ENCODE measurements at places on chromosomes 13 and 19.

DNA sequence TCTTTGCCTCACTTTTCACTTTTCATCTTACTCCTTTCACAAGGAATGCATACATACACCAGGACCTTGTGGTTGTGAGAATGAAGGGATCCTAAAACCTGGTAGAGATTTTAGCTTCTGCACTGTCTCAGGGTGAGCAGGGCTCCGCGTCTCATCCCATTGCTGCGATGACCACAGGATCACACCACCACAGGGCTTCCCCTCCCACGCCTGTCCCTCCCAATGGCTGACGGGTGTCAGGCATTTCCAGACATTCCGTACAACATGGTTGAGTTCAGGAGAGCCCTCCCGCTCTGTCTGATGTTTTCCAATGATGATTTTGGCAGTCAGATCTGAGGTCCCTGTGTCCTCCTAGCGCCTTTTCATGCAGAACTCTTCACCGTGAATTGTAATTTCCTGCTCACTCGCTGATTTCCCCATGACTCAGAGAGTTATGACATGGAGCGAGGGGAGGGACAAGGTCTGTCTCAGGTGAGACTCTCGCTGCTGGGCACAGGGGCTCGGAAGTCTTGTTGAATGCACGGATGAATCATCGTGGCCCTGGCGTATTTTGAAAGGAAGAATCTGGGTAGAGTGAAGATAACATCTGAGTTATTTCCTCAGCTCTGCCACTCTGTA is 102.8 kb downstream of the TEX29 start:
- DNase-seq, result no peak

DNA sequence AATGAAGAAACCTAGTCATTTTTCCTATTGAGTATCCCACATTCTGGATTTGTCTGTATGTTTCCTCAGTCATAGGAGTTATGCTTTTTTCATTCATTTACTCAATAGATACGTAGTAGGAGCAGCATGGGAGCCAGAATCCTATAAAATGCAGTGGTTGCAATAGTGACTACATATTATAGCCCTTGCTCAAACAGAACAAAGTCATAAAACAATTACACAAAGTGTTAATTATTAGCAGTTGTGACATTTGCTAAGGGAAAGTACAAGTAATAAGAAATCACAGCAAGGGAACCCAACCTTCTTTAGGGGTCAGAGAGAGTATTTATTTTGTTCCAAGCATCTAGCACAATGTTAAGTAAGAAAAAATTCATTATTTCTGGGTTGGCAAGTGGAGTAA is 27.7 kb upstream of the POU4F1 start:
- DNase-seq, result no peak

DNA sequence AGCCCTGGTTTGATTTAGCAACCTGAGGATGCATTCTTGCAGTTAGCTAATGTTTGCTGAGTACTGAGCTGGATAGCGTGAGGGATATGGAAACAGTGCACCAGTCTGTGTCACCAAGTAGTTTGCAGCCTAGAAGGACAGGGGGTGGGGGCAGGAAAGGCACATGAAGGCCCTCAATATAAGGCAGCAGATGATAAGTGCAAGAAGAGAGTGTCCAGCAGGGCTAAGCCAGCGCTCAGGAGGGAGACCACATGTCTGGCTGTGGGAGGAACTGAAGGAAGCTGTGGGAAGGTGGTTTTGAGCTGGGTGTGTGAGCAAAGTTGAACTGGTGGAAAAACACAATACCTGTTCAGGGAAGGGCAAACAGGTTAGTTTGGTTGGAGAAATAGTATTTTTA is 1.7 kb downstream of the CXCL17 start:
- DNase-seq, result no peak

DNA sequence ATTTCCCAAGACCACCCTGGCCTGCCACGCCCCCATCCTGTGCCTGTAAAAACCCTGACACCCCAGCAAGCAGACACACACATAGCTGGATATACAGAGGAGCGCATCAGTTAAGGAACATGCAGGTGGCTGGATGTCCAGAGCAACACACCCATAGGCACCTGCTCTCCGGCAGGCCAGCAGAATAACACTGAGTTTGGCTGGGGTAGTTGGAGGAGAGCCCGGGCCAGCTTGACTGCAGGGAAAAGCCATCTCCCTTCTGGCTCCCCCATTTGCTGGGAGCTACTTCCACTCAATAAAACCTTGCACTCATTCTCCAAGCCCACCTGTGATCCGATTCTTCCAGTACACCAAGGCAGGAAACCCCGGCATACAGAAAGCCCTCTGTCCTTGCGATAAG is 8.9 kb downstream of the RASL11A start:
- DNase-seq, result no peak

DNA sequence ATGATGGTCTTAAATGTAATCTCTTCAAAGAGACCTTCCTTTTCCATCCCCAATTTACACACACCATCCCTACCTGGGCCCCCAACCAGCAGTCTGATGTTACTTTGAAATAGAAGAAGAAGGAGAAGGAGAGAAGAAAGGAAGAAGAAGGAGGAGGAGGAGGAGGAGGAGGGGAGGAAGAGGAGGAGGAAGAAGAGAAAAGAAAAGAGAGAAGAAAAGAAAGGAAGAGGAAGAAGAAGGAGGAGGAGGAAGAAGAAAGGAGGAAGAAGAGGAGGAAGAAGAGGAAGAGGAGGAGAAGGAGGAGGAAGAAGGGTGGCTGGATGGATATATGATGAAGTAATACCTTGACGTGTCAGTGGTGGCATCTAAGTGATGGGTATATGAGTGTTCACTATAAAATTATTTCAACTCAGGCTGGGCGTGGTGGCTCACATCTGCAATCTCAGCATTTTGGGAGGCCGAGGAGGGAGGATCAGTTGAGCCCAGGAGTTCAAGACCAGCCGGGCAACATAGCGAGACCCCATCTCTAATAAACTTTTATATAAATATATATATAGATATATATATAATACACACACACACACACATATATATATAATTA is 3.7 kb upstream of the LRFN1 start:
- no peak for DNase-seq

DNA sequence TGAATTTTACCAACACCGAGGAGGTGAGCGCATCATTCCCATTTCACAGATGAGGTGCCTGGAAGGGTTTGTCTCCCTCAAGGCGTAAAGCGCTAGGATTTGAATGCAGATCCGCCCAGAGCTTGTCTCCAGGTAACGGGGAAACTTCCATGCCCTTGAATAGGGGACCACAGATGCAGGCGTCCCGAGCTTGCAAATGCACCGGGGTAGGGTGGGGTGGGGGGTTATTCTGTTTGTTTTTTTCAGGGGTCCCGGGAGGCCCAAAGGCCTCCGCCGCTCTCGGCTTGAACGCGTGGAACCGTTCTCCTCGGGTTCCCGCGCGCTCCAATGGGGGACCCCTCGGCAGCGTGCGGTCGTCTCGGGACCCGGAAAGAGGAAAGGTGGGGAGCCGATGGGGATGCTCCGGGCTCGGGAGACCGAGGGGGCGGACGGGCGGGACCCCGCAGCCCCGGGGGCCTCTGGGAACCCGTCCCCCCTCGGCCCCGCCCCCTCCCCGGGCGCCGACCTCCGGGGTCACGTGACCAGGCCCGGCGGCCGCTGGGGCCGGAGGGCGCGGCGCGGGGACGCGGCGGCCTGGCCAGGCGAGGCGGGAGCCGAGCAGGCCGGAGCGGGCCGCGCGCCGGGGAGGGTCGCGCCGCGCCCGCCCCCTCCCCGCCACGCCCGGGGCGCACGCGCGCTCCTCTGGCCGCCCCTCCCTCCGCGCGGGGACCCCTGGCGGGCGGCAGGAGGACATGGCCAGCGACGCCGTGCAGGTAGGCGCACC is at the start of gene PKN1:
TSS of gene PKN1 (plus strand) at position 516 of the 763 bp plus-strand sequence. CDS start at position 732, 216 bp downstream.
- DNase-seq, result peak; percentile 23

DNA sequence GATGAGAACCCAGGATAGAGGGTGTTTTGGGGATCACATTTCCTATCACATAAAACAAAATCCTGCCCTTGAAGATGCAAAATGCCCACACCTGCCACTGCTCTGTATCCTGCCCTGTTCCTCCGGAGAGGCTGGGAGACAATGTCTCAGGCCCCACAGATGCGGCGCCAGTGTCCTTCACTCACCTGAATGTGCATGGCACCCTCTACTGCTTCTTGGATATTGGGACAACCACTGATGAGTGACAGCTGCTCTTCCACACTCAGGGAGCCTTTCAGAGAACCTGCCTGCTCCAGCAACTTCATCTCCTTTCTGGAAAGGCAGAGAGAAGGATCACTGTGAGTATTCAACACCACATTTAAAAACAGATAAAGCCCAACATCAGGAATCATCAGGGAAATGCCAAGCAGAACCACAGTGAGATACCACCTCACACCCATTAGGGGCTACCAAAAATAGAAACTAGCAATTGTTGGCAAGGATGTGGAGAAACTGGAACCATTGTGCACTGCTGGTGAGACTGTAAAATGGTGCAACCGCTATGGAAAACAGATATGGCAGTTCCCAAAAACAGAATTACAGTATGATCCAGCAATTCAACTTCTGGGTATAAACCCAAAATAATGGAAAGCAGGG is 36.4 kb downstream of the CRYL1 start:
- DNase-seq, result peak; percentile 17

DNA sequence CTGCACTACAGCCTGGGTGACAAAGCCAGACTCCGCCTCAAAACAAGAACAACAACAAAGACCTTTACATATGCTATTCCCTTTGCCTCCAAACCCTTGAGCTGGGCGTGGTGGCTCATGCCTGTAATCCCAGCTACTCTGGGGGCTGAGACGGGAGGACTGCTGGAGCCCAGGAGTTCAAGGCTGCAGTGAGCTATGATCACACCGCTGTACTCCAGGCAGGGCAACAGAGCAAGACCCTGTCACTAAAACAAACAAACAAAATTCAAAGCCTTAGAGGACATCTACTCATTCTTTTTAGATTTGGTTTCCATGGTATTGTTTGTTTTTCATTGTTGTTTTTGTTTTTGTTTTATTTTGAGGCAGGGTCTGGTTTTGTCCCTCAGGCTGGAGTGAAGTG is 7.8 kb downstream of the ACER1 start:
- no peak for DNase-seq

- no peak for DNase-seq
These were observed 226.2 kb upstream of the ARGLU1 start for GRCh38 chr13:106794117-106794516.

DNA sequence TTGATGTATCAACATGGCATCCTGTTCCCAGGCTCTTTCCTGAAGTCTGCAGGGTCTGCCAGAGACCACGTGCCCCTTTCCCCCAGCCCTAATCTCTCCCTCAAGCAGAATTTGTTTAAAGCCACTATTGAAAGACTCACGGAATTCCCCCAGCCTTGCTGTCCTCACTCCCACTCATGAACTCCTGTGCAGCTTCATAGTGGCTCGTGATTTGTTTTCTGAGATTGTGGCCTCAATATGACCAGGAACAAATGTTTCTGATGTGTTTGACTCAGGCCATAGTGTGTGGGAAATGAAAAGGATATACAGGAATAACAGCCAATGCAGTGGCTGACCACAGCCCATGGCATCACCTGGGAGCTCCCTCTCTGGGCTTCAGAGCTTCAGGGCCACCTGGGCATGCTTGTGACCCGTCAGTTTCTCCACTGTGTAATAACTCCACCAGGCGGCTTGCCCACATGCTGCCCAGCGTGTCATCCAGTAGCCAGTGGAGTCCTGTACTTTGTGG is 8.1 kb upstream of the SERPINE3 start:
- DNase-seq, result no peak

- no peak for DNase-seq
These were observed 1.1 kb downstream of the INSR start for GRCh38 chr19:7292950-7293761.

GRCh38 chr19:10068205-10068604 is 17.9 kb upstream of the SHFL start:
- DNase-seq, result no peak

- no peak for DNase-seq
These were observed 181.5 kb downstream of the TSHZ3 start for GRCh38 chr19:31167690-31168089.

DNA sequence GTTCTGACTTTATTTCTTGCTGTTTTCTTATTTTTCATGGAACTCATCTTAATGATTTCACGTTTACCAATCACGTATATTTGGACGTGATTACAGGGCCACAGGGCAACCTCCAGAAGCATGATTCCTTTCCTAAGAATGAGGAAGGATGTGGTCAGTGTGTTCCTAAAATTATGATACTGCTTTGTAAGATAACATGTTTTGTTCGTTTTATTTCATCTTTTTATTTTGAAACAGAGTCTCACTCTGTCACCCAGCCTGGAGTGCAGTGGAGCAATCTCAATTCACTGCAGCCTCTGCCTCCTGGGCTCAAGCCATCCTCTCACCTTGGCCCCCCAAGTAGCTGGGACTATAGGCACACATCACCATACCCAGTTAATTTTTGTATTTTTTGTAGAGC is 24.8 kb upstream of the LAIR1 start:
- DNase-seq, result no peak

DNA sequence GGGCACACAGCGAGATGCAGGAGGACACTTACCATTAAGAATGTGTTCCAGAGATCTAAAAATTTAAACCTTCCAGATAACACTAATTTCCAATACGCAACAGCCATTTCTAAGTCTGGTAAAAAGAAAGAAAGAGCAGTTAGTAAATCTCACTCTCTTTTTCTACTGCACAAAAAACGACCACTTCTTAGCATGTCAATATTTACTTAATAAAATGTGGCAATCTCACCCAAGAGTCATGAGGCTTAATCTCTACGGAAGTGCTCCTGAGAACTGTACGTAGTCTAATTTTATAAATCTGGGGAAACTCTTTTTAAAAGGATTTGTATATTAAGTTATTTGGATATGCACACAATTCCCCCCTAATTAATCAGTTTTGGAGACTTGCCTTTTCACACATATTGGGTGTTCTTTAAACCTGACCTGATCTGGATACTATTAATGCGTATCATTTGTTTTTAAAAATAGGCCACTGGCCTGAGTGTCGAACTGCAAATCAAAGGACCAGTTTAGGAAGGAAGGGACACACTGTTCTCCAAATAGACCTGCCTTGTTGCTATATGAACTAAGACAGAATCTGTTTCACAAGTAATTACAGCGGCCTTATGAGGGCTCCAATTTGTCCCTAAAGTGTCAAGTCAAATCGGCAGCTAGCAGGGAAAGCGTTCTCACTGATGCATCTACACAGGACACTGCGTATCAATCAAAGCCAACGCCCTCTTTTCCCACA is 7.9 kb upstream of the ADPRHL1 start:
- no peak for DNase-seq

Data from NCI-H510A treated with DMSO at 0.1 percent for 48 hours (cell line).